ENCODE measurements at places on chromosomes 5 and 9.

DNA sequence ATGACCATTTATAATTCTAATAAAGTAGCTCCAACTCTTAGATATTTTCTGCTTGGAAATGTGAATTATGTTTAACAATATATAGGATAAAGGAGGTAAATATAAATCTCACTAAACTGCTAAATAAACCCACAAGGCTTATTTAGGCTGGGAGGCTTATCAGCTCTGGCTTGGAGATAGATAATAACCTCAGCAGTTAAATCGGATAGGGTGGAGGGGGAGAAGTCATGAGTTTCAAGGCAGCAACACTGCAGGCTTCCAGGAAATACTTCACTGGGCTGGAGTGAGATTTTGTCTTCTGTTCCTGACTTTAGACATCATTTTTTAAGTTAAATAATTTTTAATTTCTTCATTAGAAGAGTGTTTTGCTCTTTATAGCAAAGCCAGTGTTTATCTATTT, 80.0 kb upstream of the ITGA2 start:
- DNase-seq = no peak

DNA sequence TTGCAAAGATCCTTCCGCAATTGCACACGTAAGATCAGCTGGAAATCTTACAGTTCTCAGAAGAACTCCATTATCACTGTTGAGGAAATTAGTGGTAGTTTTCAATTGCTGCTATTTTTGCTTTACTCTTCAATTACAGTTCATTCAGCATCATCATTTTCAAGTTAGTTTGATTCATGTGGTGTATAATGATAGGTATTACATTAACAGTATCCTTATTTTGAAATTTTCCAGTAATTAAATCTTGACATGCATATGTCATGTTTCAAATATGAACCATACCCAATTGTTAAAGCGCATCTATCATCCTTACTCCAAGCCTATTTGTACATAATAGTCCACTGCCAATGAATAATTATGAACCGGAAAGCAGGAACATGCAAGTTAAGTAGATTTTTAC, 60.3 kb downstream of the NR6A1 start:
- no peak for DNase-seq

- DNase-seq = no peak
Measured at GRCh38 chr5:120415985-120416384, 48.1 kb upstream of the PRR16 start.

- no peak for DNase-seq
Measured at GRCh38 chr5:40413743-40414142, 266.0 kb upstream of the PTGER4 start.

DNA sequence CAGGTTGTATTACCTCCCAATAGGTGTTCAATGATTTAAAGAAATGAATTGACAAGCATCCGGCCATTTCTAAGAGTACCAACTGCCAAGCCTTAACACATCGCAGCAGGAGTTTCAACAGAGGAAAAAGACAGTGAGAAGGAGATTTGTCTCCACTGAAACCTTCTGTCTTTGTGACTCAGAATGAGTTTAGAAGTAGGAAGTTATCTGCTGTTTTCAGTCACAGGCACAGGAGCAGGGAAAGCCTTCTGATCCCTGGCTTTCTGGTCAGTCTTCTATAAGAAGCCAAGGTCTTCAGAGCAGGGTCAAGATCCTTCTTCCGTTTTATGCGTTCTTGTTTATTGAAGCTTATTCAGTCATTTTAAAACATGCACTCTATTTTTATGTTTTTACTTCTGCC, 390.7 kb upstream of the PCSK5 start:
- no peak for DNase-seq

DNA sequence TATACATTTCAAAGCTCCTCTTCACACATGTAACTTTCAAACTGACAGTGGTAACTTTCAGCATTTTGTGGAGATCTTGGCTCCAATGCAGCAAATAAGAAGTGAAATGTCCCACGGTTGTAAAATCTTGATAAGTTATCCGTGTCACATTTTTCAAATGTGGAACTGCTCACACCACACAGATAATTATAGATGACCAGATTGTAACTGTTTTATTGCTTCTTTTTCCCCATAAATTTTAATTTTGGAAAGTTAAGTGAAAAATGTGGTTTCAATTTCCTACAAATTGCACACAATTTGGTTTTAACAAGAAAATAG, 347.1 kb downstream of the EBF1 start:
- no peak for DNase-seq
